ENCODE measurements at places on chromosomes 5 and 9. TPM values are rescaled to one million over a fixed set of nuclear protein-coding genes. Genes with fewer than 3 reads are reported as not detected.
A peak's percentile ranks its signal among the peaks of the same experiment; 100 is the strongest.

GRCh38 chr5:5480481-5481111 lies 58.1 kb downstream of the ICE1 start:
- DNase-seq: no peak

GRCh38 chr9:127680846-127681245 lies 25.9 kb upstream of the CFAP157 start:
- DNase-seq: no peak

GRCh38 chr5:4017076-4017803 lies 421.6 kb downstream of the IRX1 start:
- DNase-seq: no peak

DNA sequence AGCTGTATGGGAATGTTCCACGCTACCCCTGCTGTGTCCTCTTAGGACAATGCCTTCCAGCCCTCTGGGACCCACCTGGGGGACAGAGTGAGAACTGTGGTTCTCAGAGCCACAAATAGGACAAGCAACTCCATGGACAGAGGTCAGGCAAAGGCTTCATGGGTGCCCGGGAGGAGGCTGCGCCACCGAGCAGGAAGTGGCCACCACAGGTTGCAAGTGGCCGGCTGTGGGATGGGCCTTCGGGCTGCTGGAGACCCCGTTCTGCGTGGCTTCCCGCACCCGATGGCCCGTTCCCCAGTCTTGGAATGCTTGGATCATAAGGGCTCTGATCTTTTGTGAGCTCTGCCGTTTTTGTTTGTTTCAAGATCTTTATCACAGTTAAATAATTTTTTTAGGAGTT lies 118.8 kb downstream of the BOD1 start:
- no peak for DNase-seq

GRCh38 chr9:89863141-89863540 lies 258.3 kb downstream of the GADD45G start:
- DNase-seq: no peak

DNA sequence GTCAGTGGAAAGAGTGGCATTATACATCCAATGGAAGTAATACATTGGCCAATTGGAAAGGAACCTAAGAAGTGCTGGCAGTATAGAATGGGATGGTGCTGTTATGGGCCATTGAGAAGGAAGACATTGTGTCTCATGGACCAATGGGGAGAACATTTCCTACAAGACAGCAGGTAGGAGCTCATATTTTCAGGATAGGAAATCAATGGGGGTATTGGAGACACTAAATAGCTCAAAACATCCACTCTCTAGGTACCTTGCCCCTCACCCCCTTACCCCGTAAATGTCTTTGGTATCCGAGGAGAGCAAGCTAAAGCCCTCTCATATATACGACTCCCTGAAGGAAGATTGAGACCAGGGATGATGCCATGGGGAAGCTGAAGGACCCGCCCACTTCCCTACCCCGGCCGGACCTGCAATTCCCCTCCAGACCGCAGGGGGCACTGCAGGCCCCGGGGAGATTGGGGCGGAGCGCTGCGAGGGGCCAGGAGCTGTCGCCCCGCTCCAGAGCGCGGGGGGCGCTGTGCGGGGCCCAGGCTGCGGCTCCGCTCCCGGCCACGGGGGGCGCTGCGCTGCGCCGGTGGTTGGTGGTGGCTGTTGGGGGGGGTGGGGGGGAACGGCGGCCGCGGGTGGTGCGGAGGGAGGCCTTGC lies at the start of gene KDM3B:
Gene KDM3B, plus strand, starts transcription at position 615 of the 651 bp plus-strand sequence. CDS start 111 bp downstream, outside the sequence.
- DNase-seq: peak; percentile 73

DNA sequence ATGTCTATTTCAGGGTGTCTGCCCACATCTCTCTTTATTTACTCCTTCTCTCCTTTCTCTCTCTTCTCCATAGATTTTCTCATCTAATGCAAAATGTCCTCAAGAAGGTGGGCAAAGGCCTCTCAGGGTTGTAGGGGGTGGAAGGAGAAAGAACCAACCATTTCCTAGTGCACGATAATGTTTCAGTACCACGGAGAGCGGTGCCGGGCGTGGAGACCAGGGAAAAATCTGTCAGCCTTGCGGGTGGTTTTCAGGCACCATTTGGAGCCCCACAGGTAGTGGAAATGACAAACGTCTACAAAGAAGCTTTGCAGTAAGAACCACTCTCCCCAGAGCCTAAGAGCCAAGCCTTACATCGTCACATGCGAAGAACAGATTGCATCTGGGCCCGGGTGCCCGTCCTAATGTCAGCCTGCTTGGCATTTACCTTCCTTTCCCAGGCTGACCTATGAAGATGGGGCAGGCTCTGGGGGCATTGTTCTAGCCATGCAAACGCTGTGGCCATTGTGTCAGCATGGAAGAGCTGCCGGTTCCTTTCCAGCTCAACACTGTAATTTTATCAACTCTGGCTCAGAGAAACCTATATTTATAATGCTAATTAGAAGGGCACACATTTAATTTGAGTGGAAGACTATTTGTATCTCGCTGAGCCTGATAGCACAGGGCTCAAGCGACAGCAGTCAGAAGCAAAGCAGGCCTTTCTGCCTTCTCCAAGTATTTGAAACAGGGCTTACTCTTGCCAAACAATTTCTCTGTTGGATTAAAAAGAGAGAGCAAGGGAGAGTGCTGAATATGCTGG lies 430.1 kb upstream of the WWC1 start:
- no peak for DNase-seq

DNA sequence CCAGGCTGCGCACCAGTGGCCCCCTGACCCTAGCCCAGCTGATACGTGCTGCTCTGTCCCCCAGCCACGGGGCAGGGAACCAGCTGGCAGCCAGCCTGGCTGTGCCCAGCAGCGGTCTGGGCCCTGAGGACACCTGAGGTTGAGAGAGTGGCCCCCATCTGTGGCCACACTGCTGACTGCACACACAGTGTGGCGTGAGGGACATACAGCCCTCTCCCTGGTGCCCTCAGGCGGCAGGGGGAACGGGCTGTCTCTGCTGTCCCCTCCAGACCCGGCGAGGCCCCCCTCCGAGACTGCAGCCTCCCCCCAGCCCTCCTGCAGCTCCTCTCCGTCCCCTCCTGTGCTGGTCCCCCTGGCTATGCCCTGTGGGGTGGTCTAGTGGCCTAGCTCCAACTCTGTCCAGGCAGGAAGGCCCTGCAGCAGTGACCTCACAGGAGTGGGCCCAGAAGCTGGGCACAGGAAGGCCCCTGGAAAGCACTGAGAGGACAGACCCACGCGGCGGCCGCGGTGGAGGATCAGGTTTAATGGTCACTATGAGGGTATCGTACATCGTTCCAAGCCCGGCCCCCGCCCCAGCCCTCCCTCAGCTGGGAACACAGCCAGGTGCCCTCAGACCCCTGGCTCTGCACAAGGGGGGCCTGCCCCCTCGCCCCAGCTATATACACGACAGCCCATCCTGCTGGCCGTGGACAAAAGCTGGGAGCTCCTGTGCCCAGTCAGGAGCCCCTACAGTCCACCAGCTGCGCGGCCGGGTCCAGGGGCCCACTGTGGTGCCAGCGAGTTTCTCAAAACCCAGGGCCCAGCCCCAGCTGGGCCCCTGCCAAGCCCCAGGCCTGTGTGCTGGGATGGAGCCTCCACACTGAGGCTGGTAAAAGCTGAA lies 6.8 kb upstream of the ENTPD8 start:
- DNase-seq: peak; percentile 18

DNA sequence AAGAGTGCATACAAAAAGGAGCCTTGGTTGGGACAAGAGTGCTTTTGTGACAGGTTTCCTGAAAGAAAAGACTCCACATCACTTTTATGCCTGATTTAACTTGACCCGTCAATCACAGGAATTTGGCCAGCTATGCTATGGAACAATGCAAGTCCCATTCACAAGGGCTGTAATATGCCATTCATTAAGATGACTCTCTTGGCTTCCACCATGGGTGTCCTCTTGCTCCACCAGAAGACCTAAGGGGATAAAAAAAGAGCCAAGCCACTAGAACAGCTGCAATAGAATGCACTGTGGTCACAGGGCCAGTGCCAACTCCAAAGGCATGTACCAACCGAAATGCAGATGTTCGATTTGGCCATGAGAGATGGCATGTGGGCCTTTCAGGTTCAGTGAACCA lies 480.1 kb upstream of the MPDZ start:
- DNase-seq: no peak

DNA sequence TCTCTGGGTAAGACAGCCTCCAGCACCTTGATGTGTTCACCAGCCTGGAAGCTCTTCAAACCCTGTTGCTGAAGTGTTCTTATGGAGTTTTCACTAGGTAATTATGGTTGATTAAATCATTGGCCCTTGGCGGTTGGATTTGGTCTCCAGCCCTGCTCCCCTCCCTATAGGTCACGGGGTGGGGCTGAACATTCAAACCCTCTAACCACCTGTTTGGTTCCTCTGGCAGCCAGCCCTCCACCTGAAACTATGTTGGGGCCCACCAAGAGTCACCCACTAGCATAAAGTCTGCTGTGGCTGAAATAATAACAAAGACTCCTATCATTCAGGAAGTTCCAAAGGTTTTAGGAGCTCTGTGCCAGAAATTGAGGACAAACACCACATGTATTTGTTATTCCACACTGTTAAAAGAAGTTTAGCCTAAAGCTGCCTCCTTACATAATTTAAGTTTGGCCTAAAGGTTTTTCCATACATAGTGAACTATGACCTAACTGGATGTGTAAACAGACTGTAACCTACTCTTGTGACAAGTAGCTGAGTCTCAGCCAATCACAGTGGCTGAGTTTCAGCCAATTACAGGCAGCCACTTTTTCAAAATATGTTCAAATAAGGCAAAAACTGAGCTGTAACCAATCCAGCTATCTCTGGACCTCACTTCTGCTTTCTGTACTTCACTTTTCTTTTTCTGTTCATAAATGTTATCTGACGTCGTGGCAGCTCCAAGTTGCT lies 34.8 kb downstream of the TMEM252 start:
- DNase-seq: peak; percentile 29

DNA sequence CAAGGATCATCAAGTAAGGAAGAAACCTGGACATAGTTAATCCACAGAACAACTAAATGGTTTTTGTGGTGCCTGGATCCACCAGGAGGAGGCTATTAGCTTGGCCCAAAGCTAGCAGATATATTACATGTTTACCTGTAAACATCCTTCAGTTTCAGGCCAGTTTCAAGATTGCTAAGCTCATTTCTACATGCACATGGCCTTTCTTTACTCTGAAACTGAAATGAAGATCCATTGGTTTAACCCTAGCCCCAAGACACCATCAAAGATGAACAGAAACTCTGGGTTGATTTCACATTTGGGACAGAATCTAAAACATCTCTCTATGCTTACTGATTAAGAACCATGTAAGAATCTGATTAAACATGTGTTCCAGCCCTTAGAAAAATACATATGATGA lies 611.8 kb downstream of the TLE1 start:
- DNase-seq: no peak

DNA sequence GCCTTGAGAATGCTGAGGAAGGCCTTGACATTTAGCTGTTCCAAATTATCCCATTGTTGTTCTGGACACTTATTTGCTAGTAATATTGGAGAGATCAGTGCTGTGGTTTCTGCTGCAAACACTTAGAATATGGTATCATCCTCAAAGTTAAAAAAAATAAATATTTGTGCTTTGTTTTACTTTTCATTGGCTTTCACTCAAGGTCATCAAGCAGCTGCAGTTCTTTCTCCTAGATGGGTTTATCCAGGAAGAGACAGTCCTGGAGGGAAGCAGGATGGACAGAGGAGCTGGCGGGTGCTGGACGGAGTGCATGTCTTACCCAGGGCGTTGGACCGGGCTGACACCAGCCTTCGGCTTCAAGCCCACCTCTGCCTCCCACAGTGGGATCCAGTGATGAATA lies 193.6 kb downstream of the MTRR start:
- DNase-seq: no peak

DNA sequence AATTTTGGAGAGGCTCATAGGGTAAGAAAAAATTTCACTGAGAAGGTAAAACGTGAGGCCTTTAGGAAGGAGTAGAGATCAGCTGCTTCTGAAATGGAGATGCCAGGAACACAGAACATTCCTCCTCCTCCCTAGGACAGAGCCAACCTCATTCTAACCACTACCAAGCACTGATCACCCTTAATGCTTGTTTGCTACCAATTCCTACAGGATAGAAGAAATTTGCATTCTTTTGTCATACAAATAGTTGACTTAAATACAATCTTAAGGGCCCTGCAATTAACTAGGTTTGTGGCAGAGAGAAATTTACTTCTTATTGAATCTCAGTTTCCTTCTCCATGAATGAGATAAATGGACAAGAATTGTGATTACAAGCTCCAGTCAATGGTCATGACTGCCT lies 780.2 kb upstream of the WWC1 start:
- DNase-seq: no peak

GRCh38 chr5:147170603-147171002 lies 64.2 kb upstream of the STK32A start:
- no peak for DNase-seq

DNA sequence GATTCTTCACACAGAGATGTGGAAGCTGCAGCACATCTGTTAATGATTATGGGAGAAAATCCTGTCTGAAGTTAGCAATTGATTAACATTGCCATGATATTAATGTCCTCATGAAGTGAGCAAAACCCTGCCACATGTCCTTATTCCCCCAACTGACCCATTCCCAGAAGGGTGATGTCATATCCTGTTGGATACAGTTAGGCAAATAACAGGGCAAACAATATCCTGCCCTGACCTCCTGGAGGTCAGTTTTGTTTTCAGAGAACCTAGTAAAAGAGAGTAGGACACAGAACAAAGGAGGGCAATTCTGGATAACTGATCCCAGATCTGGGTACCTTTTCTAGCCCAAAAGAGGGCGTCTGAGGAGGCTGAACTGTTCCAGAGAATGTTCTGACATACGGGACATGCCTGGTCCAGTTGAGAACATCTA lies 11.0 kb downstream of the ABLIM3 start:
- no peak for DNase-seq

- no peak for DNase-seq
These were observed 20.2 kb upstream of the SPARC start for GRCh38 chr5:151706906-151707305.

DNA sequence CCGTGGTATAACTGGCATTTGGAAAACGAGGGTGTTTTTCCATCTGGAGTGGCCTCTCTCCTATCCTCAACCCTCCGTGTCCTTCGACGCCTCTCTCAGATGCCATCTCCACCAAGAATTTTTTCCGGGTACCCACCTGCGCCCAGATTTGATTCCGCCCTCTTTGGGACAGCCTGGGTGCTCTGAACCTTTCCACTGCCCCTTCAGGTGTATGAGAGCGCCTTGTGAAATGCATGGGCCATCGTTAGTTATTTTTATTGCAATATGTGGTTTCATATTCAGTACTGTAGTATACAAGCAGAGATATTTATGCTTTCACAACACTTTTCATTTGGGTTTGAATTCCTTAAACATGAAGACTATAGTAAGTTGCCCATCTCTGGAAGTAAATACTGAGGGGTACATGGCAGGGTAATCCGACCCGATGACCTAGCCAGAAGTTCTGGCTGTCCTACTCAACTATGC lies 78.2 kb upstream of the IFNE start:
- no peak for DNase-seq

- no peak for DNase-seq
These were observed 269.5 kb downstream of the SEC61B start for GRCh38 chr9:99491408-99492158.

GRCh38 chr9:99023831-99024230 lies 80.1 kb downstream of the COL15A1 start:
- peak; percentile 39 for DNase-seq

- DNase-seq: no peak
These were observed at the start of gene PCDHB1 for GRCh38 chr5:141050622-141051520. Gene PCDHB1 (plus strand): TSS chr5:141051374. CDS start chr5:141051471, 97 bp downstream.

SNCB gene
- not detected for total RNA-seq

ANKRD18B gene
- not detected for total RNA-seq

SLC6A3 gene
- total RNA-seq: not detected

CCDC192 gene
- total RNA-seq: 0.35 TPM

PCDHB14 gene
- 3.6 TPM for total RNA-seq

FRMD3 gene
- total RNA-seq: 13.3 TPM

FOXI1 gene
- not detected for total RNA-seq

FKBP15 gene
- 30.3 TPM for total RNA-seq

ZNF169 gene
- 12.4 TPM for total RNA-seq

MYMK gene
- not detected for total RNA-seq

MEIKIN gene
- total RNA-seq: not detected

EQTN gene
- total RNA-seq: not detected

LCN12 gene
- not detected for total RNA-seq
